Activated gamma-delta T cell treated with anti-CD3 and anti-CD28 coated beads, Interleukin-2, amount 50 U/mL, for 16 hours (primary cell): ENCODE measurements at places on chromosomes 7 and 10.

DNA sequence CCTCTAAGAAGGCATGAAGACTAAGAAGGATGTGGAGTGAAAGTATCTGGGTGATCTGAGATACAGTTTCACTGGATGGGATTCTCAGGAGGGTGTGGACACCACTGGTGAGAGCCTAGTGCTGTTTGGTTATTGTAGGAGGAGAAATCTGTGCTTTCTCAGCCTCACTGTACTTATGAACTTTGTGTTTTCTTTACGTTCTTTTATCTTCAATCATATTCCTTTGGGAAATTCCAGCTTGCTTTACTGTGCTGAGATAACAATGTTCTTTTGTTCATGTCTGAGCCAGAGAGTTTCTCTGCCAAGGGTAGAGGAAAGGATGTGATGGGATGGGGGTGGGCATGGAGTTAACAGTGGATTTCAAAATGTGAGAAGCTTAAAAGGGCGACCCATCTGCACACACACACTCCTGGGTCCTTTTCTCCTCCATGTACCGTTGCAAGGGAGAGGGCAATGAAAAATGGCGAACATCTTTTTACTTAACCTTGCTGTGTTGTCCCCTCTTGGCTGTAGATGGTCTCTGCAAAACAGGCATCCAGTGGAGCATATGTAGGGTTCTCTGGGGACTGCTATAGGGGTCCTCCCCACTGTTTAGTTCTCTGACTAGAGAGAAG, 25.0 kb upstream of the TAX1BP1 start:
- DNase-seq = no peak

DNA sequence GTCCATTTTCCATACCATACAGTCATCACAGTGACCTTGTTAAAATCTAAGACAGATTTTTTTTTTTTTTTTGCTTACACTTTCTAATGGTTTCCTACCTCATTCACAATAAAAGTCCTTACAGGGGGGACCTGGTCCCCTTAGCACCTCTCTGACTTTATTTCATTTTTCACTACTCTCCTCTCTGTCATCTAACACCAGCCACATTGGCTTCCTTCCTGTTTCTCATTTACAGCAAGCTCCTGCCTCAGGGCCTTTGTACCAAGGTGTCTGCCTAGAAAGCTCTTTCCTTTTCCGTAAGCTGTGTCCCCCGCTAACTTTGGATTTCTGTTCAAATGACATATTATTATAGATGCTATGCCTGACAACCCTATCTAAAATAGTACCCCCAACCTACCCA, 27.7 kb downstream of the CC2D2B start:
- DNase-seq = no peak

DNA sequence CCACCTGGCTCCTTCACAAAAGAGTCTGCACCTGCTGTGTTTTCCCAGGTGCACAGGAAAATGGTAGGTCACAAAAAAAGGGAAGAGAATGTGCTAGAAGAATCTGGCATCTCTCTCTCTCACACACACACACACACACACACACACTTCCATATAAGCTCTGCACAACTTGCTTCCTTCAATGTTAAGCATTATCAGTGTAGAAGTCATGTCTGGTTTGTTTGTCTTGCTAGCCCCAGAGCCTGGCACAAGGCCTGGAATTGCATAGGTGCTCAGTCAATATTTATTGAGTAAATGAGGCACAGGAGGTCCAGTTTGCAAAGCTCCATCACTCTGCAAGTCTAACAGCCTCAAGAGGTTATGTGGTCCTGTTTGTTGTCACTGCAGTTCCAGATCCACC, 867.3 kb upstream of the AUTS2 start:
- DNase-seq = no peak

GRCh38 chr10:115953281-115953680, 319.7 kb downstream of the GFRA1 start:
- no peak for DNase-seq

GRCh38 chr10:26911811-26912461, 51.2 kb upstream of the ABI1 start:
- no peak for DNase-seq

DNA sequence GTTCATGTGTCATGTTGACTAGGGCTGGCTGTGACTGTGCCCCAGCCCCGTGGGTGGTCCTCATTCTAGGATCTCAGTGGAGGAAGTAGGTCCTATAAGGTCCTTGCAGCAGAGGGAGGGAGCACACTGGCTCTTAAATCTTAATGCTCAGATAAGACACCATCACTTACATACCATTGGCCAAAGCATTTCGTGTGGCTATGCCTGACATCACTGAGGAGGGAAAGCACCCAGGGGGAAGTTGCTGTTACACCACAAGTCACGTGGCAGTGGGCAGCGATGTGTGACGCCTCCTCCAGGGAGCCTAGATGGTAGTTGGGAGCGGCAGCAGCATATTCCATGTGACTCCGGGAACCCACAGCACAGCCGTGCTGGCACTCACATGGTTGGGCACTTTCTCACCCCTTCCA, 224.7 kb upstream of the SH2B2 start:
- no peak for DNase-seq

DNA sequence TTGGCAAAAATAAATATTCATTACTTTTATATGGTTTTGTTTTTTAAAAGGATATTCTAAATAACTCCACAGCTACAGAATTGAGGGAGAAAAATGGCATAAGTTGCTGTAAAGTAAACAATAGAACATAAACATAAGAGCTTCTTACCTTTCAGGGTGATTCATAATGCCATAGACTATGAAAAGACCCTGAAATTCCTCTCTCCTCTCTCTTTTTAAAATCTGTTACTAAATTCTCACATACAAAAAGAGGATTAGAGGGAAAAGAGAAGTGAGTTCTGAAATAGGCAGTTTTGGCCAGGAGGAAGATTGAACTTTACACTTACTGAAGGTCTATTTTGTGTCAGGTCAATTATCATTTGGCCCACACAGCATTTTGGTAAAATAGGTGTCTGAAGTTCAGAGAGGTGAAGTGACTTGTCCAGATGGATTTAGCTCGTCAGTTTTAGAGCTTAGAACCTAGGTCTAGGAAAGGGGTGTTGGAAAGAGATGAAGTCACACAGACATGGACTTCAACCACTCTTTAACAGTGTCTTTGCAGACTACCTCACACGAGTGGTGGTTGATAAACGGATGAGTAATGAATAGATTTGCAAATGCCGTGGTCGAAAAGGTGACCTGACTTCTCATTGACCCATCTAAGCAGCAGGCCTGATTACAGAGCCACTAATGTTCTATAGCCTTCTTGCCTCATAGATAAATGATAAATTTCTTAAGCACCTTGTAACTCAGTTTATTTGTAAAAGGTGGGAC, 190.6 kb upstream of the CCDC6 start:
- no peak for DNase-seq

DNA sequence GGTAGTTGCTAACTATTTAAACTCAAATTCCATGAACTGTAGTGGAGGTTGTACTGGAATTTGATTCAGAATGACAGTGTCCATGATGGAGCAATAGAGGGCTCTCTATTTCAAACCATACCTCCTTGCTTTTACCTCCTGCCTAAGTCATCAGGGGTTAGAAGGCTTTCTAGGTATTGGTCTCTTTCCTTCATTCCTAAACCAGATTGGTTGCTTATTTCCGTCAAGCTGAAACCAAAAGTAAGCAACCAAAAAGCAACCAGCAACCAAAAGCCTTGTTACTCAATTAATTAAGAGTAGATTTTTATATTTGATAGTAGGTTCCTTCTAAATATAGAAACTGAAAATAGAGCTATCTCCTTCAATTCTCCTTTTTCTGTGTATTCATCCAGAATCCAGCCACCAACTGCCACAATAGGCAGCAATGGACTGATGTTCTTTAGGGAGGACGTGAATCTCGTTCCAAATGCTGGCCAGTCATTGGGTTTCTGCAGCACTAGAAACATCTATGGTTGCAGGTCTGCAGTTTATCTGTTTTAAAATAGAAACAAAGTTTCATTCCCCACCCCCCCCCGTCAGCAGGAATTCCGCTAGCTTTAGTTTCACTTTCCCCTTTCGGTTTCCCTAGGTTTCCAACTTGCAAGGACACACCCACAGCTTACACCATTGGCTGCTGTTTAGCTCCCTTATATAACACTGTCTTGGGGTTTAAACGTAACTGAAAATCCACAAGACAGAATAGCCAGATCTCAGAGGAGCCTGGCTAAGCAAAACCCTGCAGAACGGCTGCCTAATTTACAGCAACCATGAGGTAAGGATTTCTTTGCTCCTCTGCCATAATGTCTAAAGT, at the start of gene IFIT1:
TSS of gene IFIT1 (plus strand) at position 717 of the 850 bp plus-strand sequence. CDS start at position 807, 90 bp downstream.
- DNase-seq = no peak

DNA sequence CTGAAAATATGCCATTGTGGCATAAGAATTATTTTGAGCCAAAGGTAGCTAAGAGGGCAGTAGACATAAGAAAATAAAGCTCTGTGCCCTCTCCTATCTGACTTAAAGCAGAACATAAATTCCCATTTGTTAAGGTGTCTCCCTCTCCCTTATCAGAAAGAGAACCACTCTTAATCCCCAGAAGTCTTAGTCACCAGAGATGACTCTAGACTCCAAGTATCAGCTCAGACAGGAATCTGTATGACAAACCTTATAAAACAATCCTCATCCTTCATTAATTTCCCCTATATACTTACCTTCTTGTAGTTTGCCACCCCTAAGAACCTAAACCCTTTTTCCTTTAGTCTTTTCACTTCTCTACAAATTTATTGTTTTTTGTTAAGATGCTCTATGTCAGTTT, 21.8 kb upstream of the PIP4K2A start:
- no peak for DNase-seq

DNA sequence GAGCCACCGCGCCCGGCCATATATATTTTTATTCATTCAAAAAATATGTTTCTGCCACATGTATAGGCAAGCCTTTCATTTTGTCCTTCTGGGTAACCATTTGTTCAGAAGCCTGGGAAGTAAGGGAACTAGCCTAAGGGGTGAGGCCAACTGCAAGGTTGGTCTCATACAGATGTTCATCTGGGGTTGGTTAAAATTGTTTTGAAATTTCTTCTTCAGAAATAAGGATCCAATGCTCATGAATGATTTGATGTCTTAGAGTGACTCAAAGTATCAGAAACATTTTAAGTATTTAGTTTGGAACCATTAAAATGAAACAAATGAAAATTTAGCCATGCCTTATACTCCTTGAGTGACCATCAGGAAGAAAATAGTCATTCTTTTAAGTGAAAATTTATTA, 397.2 kb downstream of the SUGCT start:
- no peak for DNase-seq

- no peak for DNase-seq
Measured at GRCh38 chr7:84251277-84251781, 56.7 kb upstream of the SEMA3A start.

DNA sequence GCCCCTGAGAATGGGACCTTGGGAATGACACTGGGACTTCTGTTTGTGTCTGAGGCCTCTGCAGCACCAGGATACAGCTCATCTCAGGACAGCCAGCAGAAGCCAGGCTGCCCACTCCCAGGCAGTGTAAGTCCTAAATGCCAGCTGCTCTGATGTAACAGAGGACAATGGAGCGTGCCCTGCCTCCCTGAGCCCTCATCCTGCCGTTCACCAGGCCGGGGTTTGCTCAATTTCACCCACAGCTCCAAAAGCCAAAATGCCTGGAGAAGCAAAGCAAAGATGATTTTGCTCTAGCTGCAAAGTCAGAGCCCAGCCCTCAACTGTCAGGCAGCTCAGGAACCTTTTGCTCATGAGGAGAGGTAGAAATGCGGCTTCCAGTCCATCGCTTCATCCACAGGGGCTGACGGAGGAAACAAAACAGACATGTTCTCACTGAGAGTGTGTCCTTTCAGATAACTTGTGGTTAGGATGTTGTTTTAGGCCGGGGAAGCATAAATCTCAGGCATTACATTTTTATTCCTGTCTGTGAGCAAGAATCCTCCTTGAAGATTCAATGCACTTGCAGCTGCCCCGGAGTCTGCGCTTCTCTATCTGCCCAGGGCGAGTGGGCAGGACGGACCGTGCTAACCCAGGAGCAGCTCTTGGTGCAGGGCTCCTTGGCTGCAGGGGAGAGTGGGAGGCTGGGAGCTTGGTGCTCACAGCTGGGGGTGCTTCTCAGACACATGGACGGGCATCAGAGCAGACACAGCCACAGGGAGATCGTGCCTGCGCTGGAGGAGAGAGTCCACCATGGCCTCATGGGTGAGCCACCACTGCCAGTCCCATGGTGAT, 83.2 kb upstream of the CHST15 start:
- DNase-seq = no peak

DNA sequence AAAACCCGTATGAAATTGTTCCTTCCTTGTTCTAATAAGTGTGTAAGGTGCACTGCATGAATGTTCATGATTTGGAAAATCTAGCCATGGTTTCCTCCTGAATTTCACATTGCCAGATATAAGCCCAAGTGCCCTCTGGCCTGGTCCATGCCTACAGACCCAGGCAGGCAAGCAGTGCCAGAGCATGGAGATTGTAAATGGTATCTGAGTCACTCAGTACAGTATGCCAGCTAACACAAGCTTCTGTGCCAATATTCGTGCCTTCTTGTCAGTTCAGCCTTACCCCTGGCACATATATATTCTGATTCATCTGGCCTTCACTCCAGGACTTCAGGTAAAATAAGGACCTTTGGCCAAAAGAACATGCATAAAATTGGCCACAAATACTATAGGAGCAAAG, 38.4 kb upstream of the PDE1C start:
- DNase-seq = no peak
